ENCODE measurements at places on chromosomes 7 and 10.

DNA sequence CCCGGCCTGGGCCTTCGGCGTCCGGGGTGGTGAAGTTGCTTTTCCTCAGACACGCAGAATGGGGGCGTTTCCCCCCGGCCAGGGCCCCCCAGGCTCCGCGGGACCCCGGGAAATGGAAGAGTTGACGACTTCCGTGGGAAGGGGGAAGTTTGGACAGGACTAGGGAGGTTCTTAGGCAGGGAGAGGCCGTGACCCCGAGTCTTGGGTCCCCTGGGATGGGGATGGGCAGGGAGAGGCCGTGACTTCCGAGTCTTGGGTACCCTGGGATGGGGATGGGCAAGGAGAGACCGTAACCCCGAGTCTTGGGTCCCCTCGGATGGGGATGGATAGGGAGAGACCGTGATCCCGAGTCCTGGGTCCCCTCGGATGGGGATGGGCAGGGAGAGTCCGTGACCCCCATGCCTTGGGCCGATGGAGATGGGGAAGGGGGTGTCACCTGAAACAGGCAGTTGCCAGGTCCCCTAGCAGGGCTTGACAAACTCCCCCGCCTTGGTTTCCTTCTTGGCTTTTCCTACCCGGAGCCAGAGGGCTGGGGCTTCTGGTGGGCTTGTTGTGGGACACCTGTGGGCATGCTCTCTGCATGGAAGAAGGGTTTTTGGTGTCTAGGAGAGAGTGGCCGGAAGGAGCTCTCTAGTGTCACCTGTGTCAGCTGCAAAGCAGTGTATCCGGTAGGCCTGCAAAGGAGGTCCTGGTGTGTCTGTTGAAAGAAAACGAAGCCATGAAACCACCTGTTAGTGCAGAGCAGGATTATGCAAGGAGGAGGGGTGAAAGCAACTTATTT, 1.1 kb downstream of the TRRAP start:
- peak; percentile 29 for DNase-seq

DNA sequence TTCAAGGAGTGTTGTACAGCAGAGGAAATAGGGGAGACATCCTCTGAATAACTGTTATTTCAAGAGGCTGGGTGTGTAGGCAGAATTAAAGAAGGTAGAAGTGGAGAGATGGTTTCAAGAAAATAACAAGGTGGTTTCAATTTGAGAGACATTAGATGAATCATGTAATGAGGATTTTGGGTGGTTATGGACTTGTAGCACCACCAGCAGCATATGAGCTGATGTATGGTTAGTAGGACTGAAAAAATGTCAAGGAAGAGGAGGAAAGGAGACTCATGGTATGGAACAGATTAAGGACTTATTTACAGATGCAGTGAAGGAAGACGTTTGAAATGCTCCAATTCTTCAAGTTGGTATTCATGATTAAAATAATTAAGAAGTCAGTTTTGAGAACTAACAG, 166.2 kb downstream of the EXOC4 start:
- no peak for DNase-seq

DNA sequence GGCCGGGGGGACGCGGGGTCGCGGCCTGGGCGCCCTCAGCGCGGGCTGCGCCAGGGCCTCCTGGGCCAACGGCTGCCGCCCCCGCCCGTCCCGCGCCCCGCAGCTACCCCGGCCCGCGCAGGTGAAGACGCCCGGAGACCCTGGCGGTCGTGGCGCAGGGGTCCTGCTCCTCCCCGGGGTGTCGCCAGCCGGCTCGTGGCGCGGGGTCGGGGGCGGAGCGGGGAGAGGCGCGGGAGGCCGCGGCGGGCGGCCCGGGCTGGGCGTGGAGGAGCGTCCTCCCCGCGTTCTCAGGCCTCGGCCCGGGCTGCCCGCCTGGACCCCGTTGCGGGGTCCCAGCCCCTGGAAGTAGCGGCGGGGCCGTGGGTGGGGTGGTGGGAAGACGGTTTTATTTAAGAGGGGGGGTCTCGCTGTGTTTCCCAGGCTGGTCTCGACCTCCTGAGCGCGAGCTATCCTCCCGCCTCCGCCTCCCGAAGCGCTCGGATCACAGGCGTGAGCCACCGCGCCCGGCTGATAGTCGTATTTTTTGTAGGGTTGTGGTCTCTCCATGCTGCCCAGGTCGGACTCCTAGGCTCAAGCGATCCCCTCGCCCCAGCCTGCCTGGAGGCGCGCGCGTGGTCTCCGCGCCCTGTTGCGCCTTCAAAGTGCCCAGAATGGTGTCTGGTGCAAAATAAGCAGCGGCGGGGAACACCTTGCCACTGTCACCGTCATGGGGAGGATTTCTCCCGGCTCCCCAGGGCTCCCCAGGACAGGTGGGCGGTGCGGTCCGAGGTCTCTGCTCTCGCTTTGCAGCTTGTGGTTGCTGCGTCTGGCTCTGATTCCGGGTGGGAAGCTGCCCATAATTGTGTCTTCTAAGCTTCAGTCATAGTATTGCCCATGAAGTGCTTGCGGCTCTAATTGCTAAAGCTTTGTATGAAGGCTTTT, 15.3 kb upstream of the SUN1 start:
- peak; percentile 36 for DNase-seq

GRCh38 chr10:76583711-76584161, 1053.9 kb downstream of the KCNMA1 start:
- DNase-seq, result no peak

- peak; percentile 38 for DNase-seq
Measured at GRCh38 chr10:12181065-12181775, 14.5 kb downstream of the NUDT5 start.

GRCh38 chr10:64444564-64444963, 923.4 kb downstream of the REEP3 start:
- no peak for DNase-seq

DNA sequence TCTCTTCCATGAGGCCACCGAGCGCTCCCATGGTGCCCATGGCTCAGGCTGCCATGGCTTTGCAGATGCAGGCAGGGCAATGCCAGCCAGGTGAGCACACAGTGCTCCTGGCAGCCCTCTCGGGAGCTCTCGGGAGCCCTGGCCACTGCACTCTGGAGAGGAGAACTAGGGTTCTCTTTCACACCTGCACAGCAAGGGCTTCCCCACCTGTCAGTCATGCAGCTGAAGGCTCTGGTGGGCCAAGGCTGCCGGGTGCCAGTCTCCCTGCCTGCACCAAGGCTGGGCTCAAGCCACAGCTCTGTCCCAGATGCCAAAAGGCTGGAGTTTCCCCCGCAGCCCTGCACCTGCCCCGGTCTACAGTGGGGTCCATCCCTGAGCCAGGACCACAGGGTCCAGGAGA, 32.6 kb downstream of the NUDT1 start:
- DNase-seq, result no peak

- DNase-seq, result no peak
Measured at GRCh38 chr7:19097165-19098055, 20.0 kb downstream of the TWIST1 start.

- no peak for DNase-seq
Measured at GRCh38 chr7:15802425-15802824, 115.9 kb upstream of the MEOX2 start.

GRCh38 chr10:102302611-102303010, 57.3 kb downstream of the GBF1 start:
- DNase-seq, result no peak

DNA sequence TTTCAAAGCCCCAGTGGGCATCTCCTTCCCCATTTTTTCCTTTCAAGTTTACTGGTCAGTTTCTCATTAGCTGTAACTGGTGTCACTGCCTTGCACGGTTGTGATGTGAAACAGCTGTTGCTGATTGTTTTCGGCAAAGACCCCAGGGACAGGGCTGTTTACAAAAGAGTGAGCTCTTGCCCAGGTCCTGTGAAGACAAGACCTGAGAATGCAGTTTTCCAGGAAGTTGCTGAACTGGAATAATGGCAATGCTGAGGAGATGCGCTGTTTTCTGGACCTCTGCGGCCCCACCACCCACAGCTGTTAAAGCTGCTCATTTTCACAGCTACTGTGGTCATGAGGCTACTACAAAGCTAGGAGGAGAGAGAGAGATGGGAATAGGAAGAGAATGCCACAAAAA, 116.6 kb upstream of the RSU1 start:
- DNase-seq, result no peak

- DNase-seq, result no peak
Measured at GRCh38 chr7:88758381-88759229, 895 bp upstream of the ZNF804B start.

- DNase-seq, result no peak
Measured at GRCh38 chr7:29598137-29598536, 34.5 kb downstream of the PRR15 start.

GRCh38 chr7:75531359-75531821, 39.3 kb downstream of the SPDYE5 start:
- no peak for DNase-seq

DNA sequence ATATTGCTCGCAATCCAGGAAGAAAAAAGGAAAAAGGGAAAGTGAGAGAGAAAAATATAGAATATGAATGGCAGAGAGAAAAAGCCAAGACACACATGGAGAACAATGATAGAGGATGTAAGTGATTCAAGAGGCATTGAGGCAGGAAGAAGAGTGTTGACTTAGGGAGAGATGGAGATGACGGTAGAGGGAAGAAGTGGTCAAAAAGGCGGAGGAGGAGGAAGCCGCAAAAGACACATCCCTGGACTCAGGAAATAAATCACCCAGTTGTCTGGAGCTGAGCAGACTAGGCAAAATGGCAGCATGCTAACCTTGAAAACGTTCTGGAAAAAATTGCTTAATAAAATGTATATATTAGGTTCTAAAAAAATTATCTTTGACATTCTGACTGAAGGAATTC, 17.7 kb upstream of the GPR37 start:
- DNase-seq, result no peak

DNA sequence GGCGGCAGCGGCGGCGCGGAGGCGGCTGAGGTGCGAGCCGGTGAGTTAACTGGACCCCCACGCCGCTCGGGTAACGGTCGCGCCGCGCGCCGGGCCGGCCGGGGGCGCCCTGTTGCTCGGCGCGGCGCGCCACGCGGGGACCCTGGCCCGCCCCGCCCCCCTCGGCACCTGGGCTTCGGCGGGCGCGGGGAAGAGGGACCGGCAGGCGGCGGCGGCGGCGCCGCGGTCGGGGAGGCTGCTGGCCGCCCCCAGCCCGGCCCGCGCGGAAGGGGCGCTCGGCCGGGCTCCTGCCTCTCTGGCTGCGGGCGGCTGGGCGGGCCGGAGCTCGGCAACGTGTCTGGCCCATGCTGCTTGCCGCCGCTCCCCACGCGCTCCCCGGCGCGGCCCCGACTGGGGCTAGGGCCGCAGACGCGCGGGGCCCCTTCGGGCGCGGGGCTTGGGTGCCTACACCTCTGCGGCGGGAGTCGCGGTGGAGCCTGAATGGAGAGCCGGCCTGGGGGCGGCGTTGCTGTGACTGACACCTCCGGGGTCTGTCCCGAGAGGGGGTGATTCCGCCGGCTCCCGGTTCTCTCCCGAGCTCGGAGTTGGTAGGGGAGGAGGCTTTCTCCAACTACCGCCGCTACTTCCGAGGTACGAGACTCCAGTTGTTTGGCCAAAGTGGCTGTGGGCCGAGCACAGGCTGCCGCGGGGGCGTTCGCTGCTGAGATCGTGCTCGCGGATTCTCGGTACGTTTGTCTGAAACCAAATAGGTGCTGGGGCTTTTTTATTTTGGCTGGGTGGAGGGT, 494 bp downstream of the PALS2 start:
- peak; percentile 24 for DNase-seq

DNA sequence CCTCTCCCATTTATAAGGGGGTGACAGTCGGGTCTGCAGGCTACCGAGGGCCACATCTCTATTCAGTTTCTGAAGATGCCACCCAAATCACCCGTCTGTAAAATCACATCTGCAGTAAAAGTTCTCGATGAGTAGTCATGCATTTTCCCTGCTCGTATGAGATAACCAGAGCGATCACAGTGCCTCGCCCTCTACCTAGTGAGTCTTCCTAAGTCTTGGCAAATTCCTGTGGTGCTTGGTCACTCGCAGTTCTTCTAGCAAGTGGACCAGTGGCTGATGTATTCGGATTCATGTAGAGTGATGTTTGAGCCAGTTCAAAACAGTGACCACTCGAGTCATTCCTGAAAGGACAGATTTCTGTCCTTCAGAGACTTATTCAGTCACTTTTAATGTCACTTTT, 44.9 kb downstream of the INSYN2A start:
- no peak for DNase-seq

DNA sequence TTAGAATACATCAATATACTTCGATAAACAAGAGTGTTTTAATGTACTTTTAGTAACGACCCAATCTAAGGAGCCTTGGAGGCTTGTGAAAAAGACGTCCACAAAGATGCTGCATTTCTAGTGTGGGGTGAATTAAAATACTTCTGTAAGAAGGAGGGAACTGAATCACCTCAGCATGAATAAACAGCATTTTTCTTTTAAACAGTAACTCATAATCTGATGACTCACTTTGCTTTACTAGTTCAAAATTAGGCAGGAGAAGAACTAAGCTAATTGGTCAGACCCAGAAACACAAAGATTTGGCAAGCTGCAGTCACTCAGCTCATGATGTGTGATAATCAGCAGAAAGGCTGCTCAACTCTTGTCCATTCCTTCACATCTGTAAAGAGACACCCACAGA, 24.2 kb downstream of the NCOA4 start:
- DNase-seq, result no peak

DNA sequence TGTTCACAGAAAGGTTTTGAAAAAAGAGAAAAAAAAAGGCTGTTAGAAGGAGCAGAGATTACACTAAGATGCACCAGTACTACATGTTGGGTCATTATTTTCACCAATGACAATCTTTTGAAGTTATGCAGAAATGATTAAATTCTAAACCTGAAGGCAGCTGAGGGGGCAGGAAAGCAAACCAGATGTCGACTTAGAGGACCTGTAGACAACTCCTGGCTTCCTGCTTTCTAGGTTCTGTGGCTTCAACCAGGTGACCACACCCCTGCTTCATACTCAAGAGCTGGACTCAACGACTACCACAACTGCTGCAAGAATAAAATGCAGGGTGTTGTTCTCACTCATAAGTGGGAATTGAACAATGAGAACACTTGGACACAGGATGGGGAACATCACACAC, 30.0 kb downstream of the MYOF start:
- no peak for DNase-seq

- DNase-seq, result no peak
Measured at GRCh38 chr7:87344446-87344845, 1.0 kb upstream of the CROT start.

DNA sequence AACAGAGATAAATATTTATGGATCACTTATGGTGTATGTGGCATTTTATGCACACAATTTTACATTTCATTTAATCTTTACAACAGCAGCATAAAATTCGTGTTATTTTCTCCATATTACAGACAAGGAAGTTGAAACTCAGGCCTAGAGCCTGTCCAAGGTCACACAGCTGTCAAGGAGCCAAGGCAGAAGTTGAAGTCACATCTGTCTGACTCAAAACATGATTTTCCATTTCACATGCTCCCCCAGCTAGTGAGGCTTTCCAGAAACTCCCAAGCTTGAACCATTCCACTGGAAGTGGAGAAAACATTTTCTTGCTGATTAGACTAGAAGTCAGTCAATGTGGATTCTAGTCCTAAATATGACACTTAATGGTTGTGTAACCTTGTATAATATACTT, 110.5 kb downstream of the HECTD2 start:
- no peak for DNase-seq
